D721Med (cell line): ENCODE measurements at places on chromosomes 16 and 17.

DNA sequence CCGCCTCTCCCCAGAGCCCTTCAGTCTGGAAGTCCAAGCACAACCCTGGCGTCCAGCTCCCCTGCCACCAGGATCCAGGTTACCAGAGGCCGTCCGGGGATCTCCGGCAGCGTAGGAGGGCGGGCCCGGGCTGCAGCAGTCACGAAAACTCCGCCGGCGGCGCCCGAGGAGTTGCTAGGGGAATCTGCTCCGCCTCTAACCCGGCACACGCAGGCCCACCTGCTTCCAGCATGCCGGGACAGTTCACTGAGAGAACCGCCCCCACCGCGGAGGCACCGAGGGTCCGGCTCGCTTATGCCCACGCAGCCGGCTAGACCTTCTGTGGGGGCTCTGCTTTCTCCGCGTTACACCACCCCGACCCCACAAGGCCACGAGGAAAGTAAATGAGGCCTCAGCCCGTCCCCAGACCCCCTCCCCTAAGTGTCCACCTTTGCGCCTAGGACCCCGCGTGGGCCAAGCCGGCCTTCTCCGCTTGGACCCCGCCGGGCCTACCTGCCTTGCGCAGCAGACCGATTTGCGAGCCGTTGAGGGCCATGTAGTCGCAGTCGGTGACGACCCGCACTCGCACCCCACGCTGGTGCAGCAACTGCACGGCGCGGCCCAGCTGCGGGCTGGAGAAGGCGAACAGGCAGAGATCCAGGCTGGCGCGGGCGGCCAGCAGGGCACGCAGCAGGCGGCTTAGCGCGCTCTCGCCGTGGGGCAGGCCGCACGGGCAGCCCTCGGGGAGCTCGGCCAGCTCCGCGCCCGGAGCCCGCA lies 587 bp downstream of the PLD6 start:
- no peak for DNase-seq

DNA sequence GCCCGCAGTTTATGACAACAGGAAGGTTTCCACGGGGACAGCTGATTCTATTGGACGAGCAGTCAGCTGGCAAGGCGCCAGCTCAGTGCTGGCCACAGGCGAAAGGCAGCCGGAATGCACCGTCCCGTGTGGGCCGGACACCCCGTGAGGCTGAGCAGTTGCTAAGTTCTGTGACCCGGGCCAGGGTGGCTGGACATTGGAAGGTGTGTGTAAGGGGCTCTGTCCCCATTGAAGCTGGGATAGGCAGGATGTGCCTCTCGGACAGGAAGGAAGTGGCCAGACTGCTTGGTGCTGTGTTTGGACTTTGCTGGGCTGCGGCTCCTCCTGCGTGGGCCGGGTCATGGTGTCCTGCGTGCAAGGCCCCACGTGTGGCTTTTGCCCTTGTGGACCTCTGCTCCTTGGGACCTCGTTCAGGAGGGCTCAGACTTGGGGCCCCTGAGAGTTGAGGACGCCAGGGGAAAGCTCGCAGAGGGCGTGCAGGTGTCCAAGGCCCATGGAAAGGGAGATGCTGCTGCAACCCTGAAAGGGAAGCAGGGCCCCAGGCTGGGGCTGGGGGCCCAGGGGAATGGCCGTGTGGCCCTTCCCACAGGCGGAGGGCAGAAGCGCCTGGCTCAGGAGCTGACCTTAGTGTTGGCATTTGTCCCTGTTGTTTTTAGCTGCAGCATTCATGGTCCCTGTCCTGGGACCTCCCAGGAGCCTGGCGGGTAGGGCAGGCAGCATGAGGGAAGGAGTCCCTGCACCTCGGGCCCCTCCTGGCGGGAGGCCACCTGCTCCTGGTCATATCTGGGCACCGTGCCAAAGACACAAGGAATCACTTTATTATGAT lies 10.0 kb downstream of the BAIAP2 start:
- DNase-seq = no peak

DNA sequence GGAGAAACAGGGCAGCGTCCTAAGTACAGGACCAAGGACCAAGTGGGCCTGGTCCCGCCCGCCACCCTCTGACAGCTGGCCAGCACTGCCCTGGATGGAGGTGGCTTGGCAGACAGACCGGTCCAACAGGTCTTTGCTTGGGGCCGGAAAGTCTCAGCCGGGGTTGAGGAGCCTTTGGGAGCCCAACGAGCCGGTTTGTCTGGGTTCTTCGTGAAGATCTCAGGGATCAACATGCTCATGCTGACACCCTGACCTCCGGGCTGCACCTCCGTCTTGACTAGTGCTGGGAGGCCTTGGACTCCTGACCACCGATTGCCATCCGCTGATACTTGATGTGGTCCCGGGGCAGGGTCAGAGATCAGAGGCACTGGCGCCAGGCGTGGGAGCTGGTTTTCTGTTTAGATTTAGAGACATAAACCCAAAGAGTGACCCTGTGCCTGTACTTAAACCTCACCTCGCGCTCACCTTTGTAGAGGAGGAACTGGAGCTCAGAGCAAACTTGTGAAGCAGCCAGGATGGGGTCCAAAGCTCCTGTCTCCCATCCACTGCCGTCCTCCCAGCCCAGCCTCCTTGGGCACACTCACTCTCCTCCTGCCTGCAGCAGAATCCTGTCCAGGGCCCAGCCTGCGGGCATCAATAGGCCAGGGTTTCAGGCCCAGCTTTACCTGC lies 92.1 kb upstream of the GSE1 start:
- no peak for DNase-seq

- no peak for DNase-seq
Observed at GRCh38 chr17:36120221-36120620, 16.6 kb downstream of the CCL4 start.

DNA sequence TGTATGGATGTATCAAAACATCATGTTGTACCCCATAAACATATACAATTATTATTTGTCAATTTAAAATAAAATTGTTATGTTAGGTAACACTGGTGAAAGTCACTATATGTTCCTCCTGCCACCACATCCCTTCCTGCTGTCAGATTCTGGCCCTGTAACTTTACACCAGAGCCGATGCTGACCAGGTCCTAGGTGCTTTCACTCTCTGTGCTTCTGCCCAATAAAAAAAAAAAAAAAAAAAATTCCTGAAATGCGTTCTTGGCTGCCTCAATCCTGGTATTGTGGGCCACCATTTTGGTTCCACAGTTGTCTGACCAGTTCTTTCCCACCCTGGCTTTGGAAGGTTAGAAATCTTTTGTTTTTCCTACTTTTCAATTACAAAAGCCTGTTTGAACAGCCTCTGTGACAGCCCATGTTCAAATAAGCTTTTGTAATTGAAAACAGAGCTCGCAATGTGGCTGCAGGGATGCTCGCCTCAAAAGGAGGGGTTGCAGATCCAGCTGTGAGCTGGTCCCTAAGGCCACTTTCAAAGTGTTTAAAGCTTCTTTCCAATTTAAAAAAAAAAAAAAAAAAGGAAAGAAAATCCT lies 831.0 kb upstream of the EEF2KMT start:
- no peak for DNase-seq

DNA sequence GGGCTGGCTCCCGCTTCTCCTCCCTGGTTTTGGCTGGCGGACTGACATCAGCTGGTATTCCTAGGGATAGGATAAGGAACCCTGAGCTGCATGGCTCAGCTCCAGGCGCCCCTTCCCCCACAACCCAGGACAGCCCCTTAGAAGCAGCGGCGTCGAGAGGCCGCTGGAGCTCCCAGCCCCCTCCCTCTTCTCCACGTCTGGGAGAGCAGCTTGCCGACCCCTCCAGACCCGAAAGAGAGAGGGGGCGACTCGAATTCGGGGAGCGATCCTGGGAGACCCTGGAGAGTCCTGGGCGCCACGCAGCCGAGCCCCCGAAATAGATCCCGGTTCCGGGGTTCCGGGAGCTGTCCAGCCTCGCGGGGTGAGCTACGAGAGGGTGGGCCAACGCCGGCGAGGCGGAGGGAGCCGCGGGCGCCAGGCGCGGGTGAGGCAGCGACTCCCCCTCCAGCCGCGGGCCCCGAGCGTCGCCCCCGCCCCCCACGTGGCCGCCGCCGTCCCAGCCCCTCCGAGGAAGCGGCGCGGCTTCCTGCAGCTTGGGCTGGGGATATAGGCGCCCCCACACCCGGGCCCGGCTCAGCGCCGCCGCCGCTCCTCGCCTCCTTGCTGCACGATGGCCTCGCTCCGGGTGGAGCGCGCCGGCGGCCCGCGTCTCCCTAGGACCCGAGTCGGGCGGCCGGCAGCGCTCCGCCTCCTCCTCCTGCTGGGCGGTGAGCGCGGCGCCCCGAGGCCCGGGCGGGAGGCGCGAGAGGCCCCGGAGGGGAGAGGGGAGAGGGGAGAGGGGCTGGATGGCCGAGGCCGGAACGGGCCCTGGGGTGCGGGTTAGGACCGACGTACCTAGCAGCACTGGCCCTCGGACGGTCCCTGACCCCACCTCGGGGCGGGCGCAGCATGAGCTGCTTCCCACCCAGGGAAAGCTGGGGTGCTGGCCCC lies at the start of gene RAMP2:
RAMP2 (plus strand) TSS at position 576 of the 930 bp plus-strand sequence; CDS start at position 611, 35 bp downstream.
- DNase-seq = no peak

GRCh38 chr16:29766571-29766970 lies 11.5 kb upstream of the ZG16 start:
- DNase-seq = no peak

DNA sequence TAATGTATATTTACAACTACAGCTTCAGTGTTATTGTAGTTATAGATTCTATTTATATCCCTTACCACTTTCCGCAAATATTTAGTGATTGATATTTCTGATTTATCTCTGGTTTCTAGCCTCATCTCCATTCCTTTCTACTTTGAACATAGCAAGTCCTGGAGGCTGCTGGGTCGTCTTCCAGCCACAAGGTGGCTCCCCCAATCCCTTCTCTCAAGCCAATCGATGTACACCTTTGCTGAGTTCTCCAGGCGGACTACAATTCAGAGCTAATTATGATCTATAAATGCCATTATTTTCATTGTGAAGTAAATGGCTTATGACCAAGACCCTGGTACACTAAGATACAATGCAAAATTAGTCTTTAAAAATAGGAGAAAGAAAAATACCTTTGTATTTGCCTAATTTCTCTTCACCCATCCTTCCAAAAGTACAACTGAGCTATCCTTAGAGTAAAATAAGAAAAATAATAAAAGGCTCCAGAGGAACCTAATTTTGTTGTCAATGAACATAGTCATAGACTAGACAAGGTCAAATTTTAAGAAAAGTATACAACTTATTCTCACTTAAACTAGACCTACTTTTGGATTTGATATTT lies 122.1 kb downstream of the SKAP1 start:
- DNase-seq = no peak
